ENCODE measurements at places on chromosomes 11 and 22.

- peak; percentile 62 for DNase-seq
Measured at GRCh38 chr11:60914633-60915247, 782 bp downstream of the TMEM109 start.

DNA sequence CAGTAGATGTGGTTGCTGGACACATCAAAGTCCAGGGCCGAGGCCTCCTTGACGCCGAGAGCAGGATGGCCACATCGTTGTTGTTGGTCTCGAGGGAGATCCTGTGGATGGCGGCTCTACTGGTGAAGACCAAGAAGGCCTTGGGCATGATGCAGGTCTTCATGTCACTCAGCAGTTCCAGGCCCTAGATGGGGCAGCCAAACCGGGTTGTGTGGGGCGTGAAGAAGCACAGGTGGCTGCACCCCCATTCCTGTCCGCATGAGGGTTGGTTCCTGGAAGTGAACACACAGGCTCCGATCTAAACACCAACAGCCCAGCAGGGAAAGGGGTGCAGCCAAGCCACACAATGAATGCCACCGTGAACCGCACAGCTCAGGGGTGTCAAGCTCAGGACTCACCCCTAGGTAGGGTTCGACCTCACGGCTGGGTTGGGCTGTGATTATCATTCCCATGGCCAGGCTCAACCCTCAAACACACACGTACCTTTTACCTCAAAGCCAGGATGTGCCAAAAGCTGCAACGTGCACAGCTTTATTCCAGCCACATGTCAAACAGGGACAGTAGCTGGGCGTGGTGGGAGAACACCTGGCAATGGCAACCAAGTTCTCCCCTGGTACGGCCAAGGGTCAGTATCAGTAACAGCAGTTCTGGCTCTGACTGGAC, 132.3 kb downstream of the CRYBB2 start:
- DNase-seq, result no peak

DNA sequence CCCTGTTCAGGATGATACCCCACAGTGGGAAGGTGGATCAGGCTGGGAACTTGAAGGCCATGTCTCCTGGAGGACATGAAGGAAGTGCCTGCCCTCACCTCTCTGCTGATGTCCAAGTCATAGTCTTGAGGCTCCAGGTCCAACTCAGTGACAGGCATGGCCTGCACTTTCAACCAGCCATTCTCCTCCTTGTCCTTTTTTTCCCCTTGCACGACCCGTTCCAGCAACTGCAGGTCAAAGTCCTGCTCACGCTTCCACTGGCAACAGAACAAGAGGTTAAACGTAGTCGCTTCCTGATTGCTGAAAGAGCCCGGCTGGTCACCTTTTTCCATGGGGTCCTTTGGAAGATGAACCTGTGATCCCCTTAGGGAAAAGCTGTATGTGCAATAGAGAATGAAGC, 47.7 kb downstream of the C11orf58 start:
- DNase-seq, result no peak

GRCh38 chr11:44140372-44140771, 44.9 kb downstream of the EXT2 start:
- DNase-seq, result no peak

GRCh38 chr22:35266277-35266676, 9.0 kb downstream of the HMGXB4 start:
- no peak for DNase-seq

DNA sequence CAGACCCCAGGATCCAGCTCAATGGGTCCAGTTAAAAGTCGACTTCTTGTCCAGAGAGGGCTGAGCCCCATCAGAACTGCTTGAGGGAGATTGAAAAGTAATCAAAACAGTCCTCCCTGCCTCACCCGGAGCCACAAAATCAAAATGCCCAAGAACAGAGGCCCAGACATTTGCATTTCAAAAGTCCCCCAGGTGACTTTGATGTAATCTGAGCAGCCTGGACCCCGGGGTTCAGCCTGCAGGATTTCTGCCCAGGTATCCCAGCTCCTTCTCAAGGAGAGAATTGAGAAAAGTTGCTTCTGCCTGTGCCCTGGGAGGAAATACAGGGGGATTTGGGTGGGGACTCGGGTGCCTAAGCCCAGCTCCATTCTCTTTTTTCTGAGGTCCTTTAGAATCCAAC, 1385.0 kb downstream of the TBC1D22A start:
- no peak for DNase-seq

DNA sequence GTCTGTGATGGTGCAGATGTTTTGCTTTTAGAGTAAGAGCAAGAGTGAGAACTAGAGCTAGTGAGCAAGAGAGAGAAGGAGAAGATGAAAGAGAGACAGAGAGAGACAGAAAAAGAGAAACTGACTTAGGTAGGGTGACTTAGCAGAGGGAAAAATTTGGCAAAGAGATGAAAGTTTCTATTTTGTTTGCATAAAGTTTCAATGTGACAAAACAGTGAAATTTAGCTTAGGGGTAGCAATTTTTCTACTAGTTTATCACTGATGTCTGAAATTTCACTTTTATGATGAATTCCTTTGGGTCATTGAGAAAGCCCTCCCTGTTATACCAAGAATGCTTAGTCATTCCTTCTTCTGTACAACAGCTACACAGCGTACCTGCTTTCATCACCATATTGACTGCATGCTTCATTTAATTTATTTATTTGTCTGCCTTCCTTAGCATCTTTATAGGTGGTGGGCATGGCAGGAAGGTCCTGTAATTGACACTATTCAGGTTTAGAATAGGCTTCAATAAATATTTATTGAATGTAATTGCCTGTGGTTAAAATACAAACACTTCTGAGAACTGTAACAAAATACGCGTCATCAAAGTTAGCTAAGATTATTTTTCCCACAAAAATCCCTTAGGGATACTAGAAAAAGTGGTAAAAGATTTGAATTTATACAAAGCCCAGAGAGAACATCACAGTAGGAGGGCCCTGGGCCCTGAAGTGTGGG, 19.9 kb upstream of the CTSC start:
- no peak for DNase-seq

DNA sequence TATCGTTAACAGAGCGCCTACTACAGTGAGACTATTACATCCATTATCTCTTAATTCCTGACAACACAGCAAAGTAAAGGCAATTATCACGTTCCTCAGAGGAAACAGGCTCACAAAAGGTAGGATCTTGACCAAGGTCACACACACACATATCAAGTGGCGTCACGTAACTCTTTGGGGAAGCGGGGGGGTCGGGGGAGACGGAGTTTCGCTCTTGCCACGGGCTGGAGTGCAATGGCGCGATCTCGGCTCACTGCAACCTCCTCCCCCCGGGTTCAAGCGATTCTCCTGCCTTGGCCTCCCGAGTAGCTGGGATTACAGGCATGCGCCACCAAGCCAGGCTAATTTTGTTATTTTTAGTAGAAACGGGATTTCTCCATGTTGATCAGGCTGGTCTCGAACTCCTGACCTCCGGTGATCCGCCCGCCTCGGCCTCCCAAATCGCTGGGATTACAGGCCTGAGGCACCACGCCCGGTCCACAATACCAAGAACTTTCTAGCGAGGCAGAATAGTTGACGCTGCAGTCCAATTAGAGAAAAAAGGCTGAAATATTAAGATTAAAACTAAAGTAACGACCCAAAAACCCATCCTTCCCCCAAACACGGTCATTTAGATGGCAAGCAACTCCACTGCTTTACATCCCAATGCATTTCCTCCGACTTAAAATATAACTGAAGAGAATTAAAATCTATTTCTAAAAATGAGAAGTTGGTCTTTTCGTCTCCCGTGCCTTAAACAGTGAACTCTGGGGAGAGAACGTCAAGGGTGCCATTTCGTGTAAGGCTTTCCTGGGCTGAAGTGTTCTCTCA, 1.2 kb downstream of the DDX17 start:
- peak; percentile 61 for DNase-seq

GRCh38 chr11:86418917-86419316, 44.2 kb downstream of the CCDC81 start:
- DNase-seq, result no peak

DNA sequence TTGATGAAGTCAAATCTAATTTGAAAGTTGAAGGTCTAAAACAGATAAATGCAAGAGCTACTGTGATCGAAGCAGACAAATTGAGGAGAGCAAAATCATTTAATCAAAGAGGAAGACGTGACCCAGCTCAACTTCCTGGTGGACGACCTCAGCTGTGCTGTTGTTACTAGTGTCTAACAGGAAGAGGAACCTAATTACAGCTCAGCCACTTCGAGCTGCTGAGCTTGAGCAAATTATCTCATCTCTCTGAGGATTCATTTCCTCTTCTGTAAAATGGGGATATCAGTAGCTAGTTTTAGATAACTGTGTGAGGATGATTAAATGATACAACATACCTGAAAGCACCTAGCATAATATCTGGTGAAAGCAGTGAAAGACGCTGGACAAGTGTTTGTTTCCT, 48.6 kb upstream of the OLFML1 start:
- no peak for DNase-seq

DNA sequence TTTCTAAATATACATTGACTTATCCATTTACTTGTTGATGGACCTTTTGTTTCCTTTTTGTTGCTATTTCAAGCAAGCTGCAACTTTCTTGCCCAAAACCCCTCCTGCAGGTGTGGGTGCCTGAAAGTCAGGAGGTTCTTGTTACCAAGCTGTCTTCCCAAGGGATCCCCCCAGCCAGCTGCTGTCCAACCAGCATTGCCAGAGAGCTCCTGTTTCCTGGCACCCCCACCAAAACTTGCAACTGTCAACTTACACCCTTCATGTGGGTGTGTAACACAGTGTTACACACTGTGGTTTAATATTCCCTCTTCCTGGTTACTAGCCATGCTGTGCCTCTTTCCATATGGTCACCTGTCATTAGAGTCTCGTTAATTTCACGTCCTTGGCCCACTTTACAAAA, 1.6 kb upstream of the KRTAP5-1 start:
- no peak for DNase-seq

- DNase-seq, result no peak
Measured at GRCh38 chr11:34525888-34526657, 12.5 kb upstream of the ELF5 start.

DNA sequence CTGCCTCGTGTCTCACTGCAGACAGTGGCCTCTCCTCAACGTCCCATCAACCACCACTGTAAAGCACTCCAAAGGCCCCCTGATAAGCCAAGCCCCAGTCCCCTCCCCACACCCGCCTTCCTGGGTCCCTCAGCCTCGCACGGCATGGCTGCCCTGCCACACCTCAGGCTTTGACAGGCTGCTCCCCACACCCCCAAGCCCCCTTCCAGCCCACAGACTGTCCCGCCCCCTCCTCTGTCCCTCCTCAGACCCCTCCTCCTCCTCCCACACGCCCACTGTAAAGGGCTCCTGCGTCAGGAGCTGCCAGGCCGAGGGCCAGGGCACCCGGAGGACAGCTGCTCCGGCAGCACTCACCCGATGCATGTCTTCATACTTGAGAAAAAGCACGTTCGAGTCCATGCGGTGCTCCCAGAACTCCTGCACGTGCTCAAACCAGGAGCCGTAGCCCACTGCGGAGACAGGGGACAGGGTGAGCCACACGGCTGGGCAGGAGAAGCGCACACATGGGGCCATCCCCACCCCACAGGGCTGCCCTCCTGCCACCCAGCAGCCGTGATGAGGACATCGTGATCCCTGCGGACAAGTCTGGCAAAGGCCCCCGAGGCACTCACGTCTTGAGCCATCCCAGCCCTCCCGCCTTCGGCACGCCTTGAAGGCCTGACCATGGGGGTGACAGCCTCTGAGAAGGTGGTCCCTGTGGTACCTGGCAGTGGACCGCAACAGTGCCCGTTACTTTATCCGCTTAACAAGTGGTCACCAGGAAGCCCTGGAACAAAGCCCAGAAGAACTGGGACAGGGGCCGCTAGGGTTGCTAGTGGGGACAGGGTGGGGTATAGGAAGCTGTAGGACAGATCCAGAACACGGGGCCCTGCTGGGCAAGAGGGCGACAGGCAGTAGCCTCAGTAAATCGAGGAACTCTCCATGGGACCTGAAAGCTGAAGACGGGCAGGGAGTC, 21.5 kb upstream of the EFCAB6 start:
- no peak for DNase-seq
